Lower lobe of right lung (tissue), 2 donors: ENCODE measurements at places on chromosomes 2 and 18.

GRCh38 chr2:234745347-234745746 is 206.5 kb upstream of the SH3BP4 start:
- no peak for DNase-seq

GRCh38 chr2:25252291-25253152 is 84.1 kb upstream of the POMC start:
- DNase-seq, result peak; percentile 78

GRCh38 chr18:51275712-51276476 is 78.4 kb upstream of the MEX3C start:
- no peak for DNase-seq

GRCh38 chr2:233495503-233496496 is 70.8 kb downstream of the USP40 start:
- DNase-seq, result no peak

DNA sequence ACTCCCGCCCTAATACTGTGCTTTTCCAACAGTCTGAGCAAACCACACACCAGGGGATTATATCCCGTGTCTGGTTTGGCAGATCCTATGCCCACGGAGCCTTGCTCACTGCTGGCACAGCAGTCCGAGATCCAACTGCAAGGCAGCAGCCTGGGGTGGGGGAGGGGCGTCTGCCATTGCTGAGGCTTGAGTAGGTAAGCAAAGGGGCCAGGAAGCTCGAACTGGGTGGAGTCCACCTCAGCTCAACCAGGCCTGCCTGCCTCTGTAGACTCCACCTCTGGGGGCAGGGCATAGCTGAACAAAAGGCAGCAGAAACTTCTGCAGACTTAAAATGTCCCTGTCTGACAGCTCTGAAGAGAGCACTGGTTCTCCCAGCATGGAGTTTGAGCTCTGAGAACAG is 44.2 kb downstream of the LNPK start:
- DNase-seq, result no peak

DNA sequence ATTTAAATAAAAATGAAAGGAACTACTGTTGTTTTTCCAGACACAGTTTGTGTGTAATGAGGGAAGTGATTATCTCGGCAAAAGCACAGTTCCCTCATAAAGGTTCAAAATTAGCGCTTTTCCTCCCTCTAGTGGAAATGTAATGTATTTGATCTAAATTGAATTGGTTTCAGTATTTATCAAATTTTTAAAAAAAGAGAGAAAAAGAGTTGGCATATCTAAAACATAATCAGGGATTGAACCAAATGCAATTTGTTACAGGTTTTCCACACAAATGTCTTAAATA is 37.5 kb downstream of the CMPK2 start:
- no peak for DNase-seq

- no peak for DNase-seq
These were observed 62.5 kb downstream of the SLC4A3 start for GRCh38 chr2:219689676-219690628.

DNA sequence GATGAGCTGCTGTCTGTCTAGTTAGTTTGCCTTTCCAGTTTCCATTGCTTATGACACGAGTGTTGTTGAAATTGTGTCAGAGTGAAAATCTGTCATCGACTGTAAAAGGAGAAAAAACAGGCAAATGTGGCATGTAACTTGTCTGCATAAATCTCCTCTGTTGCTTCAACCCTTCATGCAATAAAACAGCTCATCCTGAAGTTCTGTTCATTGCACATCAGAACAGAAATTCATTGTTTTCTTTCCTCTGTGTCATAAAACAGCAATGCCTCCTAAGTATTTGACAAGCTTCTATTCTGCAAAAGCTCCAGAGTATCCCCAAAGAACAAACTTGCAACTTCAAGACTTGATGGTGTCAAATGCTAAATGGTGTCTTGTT is 432.1 kb downstream of the MEIS1 start:
- no peak for DNase-seq

GRCh38 chr2:162308747-162309503 is 9.6 kb downstream of the IFIH1 start:
- DNase-seq, result no peak

DNA sequence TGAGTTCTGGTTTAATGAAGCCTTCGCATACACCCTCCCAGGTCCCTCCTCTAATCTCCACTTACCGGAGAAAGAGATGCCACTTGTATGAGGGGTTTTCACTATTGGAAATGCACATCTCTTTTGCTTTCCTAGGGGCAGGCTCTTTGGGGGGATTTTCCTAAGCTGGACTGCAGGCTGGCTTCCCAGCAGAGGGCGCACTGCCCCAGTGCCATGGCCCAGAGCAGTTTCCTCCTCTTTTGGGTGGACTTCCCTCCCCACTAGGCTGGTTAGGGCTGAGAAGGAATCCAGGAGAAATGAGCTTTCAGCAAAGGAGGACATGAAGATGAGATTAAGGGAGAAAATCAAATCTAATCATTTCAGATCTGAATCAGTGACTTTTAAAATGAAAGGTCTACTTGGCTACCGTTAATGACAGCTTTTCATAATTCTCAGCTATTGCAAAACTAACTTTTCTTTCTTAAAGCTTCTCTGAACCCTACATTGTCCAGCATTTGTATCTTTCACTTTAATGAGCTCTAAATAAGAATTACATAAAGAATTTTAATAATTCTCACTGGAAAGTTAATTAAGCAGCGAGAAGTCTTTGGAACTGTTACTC is 784.1 kb upstream of the FANCL start:
- peak; percentile 52 for DNase-seq

DNA sequence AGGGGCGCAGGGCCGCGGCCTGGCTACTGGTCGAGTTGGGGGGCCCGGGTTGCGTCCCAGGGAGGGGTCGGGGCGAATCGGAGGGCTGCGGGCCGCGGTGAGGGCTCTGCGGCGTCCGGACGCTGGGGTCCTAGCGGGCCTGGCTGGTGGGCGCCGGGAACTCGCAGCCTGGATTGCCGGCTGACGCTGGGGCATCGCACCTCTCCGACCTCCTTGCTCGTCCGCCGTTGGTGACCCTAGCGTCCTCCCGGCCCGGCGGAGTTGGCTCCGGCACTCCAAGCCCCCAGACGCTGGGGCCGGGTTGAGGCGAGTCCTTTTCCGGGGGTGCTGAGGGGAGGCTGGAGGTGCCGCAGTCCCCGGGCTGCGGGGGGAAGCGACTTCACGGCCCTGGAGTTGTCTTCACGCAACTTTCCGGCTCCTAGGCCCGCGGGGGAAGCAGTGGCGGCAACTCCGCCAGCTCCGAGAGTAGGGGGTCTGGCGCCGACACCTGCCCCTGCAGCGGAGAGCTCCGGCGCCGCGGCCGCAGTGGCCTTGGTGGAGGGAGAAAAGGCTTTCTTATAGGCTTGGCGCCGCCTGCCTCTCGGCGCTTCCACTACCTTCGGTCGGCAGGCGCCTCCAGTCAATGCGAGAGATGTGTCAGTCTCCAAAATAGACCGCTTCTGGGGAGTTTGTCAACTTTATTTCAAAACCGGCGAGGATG is 70.3 kb downstream of the HAUS1 start:
- DNase-seq, result peak; percentile 55

- DNase-seq, result no peak
These were observed 276.4 kb upstream of the HS6ST1 start for GRCh38 chr2:128594953-128595677.

- DNase-seq, result no peak
These were observed 133.5 kb upstream of the MGAT5 start for GRCh38 chr2:134120406-134120732.

GRCh38 chr18:7946734-7947377 is 379.7 kb downstream of the PTPRM start:
- DNase-seq, result no peak

- DNase-seq, result peak; percentile 50
These were observed 111.3 kb upstream of the TLK1 start for GRCh38 chr2:171271971-171272436.

DNA sequence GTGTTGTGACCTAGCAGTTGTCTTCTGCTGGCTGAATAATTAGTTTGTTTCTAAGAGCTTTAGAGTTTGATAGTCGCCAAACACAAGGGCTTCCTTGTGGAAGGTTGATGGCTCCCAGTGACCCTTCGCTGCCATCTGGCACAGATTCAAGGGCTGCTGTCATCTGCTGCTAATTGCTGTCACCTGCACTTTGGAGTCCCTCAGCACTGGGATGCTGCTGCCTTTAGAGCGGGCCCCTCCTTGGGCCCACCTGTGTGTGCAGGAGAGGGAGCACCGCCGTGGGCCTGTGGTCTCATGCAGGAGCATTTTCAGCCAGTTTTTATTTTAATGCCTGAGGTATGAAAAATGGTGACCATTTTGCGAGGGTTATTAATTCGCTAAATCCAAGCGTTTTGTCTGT is 154.0 kb upstream of the NFATC1 start:
- no peak for DNase-seq

- DNase-seq, result no peak
These were observed 61.4 kb downstream of the WDR75 start for GRCh38 chr2:189502714-189503113.

- no peak for DNase-seq
These were observed 72.5 kb downstream of the SH3BP4 start for GRCh38 chr2:235024191-235024860.

GRCh38 chr2:199278099-199278498 is 179.6 kb downstream of the SATB2 start:
- DNase-seq, result no peak

DNA sequence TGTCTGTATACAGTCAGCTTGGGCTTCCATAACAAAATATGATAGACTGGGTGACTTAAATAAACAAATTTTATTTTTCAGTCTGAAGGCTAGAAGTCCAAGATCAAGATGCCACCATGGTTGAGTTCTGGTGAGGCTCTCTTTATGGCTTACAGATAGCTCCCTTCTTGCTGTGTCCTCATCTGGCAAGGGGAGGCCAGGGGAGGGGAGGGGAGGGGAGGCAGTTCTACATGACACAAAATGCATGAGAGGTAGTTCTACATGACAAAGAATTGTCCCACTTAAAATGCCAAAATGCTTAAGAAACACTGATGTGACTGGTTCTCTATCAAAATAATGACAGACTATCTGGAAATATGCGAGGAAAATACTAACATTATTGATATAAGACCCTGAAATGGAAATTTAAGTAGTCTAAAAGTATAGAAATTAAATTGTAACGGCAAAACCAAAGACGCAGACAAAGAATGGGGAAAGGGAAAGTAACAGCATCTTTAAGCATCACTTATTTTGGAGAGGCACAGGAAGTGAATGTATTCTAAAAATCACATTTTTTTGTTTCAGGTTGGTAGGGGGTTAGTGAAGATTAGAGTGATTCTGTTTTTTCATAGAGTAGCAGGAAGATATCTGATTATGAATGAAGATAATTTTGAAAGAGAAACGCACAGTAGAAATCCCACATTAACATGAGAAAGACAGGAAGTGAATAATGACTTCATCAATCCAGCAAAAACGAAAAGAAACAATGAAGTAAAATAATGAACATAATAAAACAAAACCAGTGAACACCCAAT is 131.4 kb downstream of the STRN start:
- no peak for DNase-seq

DNA sequence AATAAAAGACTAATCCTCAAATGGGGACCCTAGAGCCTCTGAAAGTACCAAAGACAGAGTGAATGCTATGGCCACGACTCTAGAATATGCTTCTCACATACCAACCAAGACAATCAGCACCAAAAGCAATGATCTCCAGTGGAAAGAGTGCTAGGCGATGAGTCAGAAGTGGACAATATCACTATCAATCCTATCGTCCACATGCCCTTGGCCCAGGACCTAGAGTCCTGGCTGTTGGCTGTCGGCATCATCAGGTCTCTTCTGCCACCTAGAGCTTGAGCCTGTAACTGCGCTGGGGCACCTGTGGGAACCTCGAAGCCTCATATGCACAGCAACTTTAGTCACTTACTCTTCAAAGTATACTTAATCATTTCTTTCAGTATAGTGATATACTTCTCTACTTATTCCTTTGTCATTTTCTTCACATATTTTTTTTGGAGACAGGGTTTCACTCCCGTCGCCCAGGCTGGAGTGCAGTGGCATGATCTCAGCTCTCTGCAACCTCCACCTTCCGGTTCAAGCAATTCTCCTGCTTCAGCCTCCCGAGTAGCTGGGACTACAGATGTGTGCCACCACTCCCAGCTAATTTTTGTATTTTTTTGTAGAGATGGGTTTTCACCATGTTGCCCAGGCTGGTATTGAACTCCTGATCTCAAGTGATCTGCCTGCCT is 29.7 kb downstream of the NOL10 start:
- DNase-seq, result no peak
